ENCODE measurements at places on chromosomes 2 and 18.

- no peak for DNase-seq
Observed at GRCh38 chr2:201574766-201575165, 68.5 kb downstream of the TMEM237 start.

DNA sequence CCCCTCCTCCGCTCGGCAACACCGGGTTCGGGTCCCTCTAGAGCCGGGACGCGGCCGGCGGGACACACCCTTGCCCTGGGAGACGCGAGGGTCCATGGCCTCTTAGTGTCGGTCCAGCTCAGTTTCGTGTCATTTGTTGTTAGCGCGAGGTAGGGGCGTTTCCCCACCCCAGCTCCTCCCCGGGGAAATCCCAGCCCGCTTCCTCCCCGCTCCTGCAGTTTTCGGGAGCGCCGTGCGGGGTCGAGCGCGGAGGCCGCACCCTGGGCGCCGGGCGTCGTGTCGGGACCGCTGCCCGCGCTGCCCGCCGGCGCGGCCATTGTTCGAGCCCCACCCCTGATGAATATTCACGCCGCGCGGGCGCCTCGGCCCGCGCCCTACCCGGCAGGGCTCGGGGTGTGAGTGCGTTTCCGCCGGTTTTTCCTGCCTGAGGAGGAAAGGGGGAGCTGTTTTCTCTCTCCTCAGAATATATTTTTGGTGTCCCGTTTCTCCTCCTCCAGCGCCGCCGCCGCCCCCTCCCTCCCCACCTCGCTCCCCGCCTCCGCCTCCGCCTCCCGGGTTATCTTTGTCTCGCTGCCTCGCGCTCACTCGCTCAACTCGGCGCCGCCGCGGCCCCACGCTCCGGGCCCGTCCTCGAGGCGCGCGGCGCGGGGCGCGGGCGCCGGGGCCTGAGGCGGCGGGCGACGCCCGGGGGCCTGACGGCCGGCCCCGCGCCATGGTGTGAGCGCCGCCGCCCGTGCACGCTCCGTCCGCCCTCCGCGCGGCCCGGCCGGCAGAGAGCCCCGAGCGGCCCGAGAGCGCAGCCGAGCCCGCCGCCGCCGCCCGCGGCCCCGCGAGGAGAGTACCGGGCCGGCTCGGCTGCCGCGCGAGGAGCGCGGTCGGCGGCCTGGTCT lies at the start of gene MAP4K4:
Gene MAP4K4 (plus strand): TSS at position 584 of the 890 bp plus-strand sequence. CDS start 374 bp downstream, outside the sequence.
- DNase-seq, result peak; percentile 87

DNA sequence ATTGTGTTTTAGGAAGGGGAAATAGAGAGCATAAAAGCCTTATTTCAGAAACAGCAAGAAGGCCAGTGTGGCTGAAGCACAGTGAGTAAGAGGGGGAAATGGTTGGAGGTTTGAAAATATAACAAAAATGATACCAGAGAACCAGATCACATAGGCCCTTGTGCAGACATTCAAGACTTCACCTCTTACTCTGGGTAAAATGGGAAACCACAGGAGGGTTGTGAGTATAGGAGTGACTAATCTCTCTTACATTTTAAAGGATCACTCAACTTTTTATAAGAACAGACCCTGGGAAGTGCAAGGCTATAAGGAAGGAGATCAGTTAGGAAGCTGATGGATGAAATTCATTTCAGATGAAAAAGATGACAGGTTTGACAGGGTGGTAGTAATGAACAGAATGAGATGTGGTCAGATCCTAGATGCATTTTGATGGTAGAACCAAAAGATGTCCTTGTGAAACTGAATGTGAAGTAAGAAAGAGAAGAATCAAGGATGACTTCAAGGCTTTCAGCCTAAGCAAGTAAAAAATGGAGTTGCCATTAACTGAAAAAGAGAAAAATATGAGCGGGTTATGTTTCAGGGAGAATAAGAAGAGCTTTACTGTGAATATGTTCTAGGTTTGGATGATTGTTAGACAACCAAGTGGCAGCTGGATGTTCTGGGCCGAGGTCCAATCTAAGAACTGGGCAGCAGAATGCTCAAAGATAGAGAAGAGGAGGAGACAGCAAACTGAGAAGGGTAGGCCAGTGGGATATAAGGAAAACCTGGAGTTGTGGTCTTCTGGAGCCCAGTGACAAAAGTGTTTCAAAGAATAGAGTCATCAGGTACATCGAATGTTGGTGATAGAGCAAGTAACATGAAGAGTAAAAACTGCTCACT lies 65.1 kb downstream of the USP40 start:
- DNase-seq, result no peak

DNA sequence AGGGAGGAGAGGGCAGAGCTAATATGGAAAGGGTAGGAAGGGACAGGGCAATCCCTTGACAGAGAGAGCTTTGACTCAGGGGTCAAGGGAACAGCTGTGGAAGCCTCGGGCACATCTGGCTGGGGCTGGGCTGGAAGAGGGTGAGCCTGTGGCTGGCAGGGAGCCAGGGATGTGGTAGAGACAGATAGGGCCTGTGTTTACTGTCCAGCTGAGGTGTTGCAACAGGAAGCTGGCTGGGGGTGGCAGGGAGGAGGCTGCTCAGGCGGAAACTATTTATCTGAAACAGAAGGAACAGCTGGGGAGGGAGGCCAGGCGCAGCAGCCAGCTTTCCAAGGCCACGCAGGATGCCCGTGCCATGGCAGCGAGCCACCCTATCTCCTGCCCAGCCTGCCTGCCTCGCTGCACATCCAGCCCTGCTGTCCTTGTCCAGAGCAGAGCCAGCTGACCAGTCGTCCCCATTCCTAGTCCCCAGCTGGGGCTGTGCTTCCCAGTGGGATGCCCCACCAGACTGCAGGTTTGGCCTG lies 264.7 kb downstream of the CYP26B1 start:
- DNase-seq, result no peak

- no peak for DNase-seq
Observed at GRCh38 chr18:54129448-54130067, 94.9 kb downstream of the MBD2 start.

GRCh38 chr2:232757905-232758304 lies 18.5 kb downstream of the KCNJ13 start:
- DNase-seq, result no peak
